ENCODE measurements at places on chromosomes 12 and 14.

GRCh38 chr14:90274019-90274418, 17.7 kb downstream of the PSMC1 start:
- DNase-seq, result no peak

- no peak for DNase-seq
Measured at GRCh38 chr14:91291786-91292405, 47.4 kb upstream of the GPR68 start.

GRCh38 chr12:57782608-57783465, at the start of gene TSFM:
TSS of gene TSFM (plus strand) at chr12:57782787. CDS start at chr12:57782802, 15 bp downstream.
- DNase-seq, result peak; percentile 98

DNA sequence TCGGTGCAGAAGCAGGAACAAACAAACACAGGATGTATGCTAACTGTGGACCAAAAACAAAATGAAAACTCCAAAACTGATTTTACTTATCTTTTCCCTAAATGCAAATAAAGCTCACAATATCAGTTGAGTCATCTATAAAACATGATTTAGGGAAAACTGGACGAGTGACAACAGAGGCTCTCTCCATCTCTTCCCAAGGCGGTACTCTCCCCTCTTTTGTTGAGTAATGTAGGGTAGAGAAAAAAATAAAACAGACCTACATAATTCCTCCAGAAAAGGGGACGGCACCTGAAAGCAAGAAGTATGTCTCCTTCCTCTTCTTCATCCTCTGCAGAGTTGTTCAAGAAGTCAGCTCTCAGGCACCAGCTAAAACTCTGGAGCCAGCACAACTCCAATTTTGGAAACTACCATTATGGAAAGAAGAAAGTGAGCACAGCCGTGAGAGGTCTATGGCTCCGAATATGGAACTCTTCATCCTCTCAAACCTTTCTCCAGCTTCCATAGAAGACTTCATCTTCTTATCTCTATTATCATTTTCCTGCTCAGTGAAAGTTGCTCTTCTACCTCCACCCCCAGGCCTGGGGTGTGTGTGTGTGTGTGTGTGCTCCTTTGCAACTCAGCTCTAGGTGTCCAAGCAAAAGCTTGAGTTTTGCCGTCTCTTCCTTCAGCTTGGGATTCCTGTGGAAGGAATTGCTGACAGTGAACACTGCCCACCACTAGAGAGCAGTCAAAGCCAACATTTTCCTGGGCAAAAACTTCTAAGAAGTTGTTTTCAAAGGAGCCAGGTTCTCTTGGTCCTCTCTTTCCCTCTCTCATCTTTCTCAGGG, 155.4 kb downstream of the DIO2 start:
- peak; percentile 38 for DNase-seq

GRCh38 chr14:94628578-94628977, 16.4 kb downstream of the SERPINA3 start:
- DNase-seq, result no peak

- DNase-seq, result no peak
Measured at GRCh38 chr14:43260056-43260455, 1247.0 kb downstream of the FSCB start.

Data from NCI-H1417 (cell line).